ENCODE measurements at places on chromosomes 4 and X. TPM values are rescaled to one million over a fixed set of nuclear protein-coding genes. Genes with fewer than 3 reads are reported as not detected.

GRCh38 chr4:152045807-152046571 lies 285.2 kb upstream of the GATB start:
- H3K36me3 ChIP-seq, result no peaks in the 10 kb centered on the region
- H3K4me1 ChIP-seq, result no peaks in the 10 kb centered on the region
- no peaks in the 10 kb centered on the region for H3K27me3 ChIP-seq

DNA sequence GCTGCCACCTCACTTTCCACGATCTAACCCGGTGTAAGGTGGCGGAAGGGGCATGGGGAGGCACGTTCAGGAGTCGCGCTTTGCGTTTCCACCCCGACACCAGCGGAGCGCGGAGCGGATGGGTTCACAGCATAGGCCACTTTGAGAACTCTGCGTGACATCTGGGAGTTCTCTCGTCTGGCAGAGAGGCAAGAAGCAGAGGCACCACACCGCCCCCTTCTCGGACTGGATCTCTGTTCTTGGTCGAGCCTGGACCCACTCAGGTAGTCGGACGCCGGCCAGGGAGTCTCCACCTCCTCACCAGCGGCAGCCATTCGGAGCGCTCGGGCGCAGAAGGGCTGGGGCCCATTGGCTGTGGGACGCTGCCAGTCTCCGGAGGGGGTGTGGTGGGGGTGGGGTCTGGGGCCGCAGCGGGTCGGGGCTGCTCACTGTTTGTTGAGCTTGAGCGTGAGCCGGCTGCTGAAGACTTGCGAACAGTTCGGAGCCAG lies at the start of gene DACH2:
TSS of gene DACH2 (plus strand) at position 428 of the 488 bp plus-strand sequence.
- H3K27me3 ChIP-seq, result no peaks in the 10 kb centered on the region
- H3K27ac ChIP-seq, result no peak within 1 kb of the TSS
- H3K4me3 ChIP-seq, result peak within 1 kb of the TSS; percentile 51
- H3K36me3 ChIP-seq, result no peaks in the 10 kb centered on the region
- H3K4me1 ChIP-seq, result no peaks in the 10 kb centered on the region

- no peak for DNase-seq
- no peak overlapping the region for H3K27ac ChIP-seq
- H3K27me3 ChIP-seq, result no peaks in the 10 kb centered on the region
- no peak overlapping the region for H3K4me3 ChIP-seq
These were observed 34.5 kb downstream of the KDM5C start for GRCh38 chrX:53190363-53190960.

DNA sequence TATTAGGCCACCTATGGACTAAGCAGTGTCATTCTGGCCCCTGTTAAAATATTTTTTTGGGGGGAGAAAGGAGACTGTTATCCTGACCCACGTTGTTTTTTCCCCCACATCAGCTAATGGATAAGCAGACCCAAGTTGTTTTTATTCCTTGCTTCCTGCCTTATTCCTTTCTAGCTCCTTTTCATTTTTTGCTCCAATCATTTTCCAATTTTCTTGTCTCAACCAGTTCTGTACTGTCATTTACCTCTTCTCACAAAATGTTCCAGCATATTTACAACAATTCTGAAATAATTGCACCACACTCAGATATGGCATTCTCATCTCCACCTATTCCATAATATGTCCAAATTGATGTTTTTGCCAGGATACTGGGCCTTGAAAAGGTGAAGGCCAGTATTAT lies 150.3 kb downstream of the NEXMIF start:
- no peak for DNase-seq
- H3K4me3 ChIP-seq, result no peak overlapping the region
- H3K27ac ChIP-seq, result no peak overlapping the region
- no peaks in the 10 kb centered on the region for H3K4me1 ChIP-seq

Gene MAGEA1
- total RNA-seq, result 8.9 TPM

All from testis (tissue), 5 donors.